ENCODE measurements at places on chromosomes 5 and 9.
A peak's percentile ranks its signal among the peaks of the same experiment; 100 is the strongest.

DNA sequence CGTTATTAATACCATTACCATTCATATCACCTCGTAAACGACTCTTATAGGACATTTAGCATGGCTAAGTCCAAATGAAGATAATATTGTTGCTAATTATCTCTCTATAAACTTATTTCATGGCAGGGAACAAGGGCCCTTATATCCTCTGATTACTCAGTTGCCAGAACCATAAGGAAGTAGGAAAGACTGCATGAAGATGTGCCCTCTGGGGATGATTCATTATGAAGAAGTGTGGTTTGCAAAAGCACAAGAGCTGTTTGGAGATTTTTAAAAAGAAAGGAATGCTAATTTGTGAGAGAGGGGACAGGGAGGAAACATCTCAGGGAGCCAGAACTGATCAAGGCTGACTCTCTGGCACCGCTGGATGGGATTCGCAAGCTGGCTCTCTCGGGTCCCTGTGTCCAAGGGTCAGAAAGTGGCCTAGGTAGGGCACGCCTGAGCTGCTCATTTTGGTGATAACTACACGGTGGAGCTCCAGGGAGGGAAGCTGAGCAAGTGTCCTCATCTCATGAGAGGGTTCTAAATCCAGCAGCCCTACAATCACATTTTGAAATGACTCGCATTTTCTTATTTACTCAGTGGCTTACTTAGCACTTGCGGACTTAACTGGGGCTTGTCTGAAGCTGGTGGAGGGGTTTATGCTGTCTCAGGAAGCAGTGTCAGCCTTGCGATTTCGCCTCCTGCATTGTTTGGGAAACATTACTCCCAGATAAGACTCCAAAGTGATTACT, 136.8 kb downstream of the C5orf15 start:
- DNase-seq: no peak

- DNase-seq: no peak
Measured at GRCh38 chr9:82934949-82935348, 128.0 kb downstream of the RASEF start.

GRCh38 chr5:102262688-102263087, 33.4 kb downstream of the SLCO4C1 start:
- DNase-seq: no peak

DNA sequence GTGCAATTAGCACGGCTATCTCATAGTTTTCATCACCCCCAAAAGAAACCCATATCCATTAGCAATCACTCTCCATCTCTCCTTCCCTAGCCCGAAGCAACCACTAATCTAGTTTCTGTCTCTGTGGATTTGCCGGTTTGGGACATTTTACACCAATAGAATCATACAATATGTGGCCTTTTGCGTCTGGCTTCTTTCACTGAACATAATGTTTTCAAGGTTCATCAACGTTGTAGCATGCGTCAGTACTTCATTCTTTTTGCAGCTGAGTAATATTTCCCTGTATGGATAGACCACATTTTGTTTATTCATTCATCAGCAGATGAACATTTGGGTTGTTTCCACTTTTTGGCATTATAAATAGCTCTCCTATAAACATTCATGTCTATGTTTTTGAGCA, 75.4 kb upstream of the TBC1D2 start:
- no peak for DNase-seq

- no peak for DNase-seq
Measured at GRCh38 chr9:18184401-18184800, 289.6 kb upstream of the ADAMTSL1 start.

- DNase-seq: peak; percentile 66
Measured at GRCh38 chr5:50967009-50967562, 300.6 kb downstream of the PARP8 start.

DNA sequence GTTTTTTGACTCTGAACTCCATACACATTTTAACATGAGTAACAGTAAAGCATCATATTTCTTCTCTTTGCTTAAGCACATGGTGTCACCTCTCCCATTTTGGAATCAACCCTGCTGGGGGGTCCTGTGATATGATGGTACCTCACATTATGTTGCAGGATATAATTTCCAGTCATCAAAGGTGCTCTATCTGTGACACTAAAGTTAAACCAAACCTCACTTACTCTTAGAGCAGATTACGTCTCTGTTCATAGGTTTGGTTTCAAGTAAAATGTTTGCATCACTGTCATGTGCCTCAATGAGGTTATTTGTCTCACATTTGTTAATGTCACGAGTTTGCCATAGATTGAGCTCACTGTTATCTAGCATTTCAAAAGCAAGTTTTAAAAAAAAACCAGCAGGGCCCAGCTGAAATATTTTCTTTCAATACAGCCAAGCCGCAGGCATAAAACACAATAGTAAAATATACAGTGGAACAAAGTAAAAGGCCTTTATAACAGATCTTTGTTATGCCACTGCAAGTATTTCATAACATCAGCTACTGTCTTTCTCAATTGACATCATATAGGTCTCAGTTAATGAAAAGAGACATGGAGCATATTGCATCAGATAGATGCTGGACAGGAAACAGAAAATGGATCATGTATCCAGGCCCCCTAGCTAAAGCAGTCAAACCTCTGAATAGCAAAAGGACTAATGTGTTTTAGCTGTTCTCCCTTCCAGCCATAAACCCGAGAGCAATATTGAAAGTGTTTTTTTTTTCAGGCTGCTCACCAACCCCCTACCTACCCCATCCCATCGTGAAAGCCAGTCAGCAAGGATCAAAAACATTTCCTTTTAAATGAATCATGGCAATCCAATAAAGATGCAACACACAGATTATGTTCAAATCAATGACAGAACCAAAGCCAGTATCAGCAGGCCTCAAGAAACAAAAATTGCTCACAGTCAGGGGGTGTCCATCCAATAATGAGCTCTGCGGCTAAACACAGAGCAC, 182.1 kb upstream of the ITGA1 start:
- DNase-seq: no peak

GRCh38 chr5:176610435-176610773, 448 bp upstream of the GPRIN1 start:
- DNase-seq: no peak

- no peak for DNase-seq
Measured at GRCh38 chr9:107064378-107064777, 201.4 kb downstream of the ZNF462 start.

GRCh38 chr5:167553511-167553910, 737.9 kb upstream of the WWC1 start:
- DNase-seq: no peak

DNA sequence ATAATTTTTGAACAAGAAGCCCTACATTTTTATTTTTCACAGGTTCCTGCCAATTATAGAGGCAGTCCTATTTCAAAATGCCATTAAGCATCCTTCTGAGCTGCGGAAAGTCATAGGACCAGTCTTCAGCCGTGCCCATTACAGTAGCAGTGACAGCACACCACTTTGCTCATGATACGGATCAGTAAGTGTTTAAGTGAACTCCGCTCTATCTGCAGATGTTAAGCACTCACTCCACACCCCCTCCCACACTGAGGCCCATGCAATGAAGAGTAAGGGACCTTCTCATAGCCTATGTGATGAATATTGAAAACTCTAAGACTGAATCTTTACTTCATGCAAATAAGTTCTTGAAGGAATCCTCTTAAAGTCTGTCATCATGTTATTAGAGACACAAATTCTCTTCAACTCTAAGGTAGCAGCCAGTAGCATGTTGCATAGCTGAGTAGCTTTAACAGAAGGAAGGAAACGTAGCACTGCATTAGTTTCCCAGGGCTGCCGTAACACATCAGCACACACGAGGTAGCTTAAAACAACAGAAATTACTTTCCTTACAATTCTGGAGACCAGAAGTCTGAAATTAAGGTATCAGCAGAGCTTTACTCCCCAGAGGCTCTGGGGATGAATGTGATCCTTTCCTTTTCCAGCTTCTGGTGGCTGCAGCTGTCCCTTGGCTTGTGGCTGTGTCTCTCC, 20.3 kb upstream of the TAF11L2 start:
- no peak for DNase-seq
